Naive B cell (primary cell): ENCODE measurements at places on chromosomes 16 and 17.

DNA sequence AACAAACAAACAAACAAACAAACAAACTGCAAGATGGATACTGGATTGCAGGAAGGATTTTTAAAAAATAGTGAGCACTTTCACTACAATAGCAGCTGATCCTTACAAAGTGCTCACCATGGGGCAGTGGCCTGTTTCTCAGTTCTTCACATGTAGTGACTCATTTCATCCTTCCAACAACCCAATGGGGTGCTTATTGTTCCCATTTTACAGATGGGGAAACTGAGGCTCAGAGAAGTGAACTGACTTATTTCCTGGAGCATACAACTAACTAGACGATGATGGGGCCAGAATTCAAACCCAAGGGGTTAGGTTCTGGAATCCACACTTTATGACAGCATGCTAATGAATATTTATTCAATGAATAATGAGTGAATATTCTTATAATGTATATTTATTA lies 61.2 kb downstream of the MYH11 start:
- DNase-seq: no peak

- no peak for DNase-seq
Observed at GRCh38 chr16:8952281-8952751, 11.4 kb downstream of the USP7 start.

GRCh38 chr17:1362964-1363363 lies 37.1 kb downstream of the YWHAE start:
- peak; percentile 51 for DNase-seq

DNA sequence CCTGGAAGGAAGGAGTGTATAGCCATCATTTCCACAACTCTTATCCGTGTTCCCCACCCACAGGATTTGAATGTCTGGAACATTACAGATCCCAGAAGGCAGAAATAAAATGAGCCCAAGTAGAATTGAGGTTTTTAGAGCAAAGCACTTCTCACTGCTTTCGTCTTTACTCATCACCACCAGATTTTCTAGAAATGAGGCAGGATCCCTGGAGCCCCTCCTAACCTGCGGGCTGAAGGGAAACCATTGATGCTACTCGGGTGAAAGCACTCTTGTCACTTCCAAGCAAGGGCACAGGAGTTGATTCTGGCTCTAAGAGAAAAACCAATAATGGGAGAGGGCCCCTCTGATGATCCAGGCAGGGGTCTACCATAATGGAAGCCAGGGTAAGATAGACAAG lies 2.8 kb upstream of the ALDOC start:
- no peak for DNase-seq

DNA sequence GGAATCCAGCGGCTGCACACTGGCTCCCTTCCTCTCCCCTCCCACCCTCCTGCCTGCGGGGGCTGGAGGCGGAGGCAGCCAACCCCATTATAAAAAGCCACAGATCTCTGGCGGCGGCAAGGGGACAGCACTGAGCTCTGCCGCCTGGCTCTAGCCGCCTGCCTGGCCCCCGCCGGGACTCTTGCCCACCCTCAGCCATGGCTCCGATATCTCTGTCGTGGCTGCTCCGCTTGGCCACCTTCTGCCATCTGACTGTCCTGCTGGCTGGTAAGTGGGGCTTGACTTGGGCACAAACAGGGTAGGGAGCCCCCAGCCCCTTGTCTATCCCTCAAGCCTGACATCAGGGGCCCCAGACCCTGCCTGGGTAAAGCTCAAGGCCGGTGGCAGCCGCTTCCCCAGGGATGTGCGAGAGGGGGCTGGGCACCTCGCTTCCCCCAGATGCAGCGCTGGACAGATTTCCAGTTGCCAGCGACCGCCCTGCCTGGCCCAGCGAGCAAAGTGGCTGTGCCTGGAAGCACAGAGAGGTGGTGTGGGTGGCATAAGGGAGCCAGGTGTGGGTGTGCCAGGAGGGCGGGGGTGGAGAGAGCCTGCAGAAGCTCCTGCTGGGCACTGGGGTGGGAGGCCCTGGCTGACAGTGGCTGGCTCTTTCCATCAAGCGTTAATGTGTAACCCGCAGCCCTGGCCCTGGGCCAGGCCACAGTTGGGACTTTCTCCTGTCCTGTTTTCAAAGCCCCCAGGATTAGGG lies at the start of gene CX3CL1:
CX3CL1 (plus strand) TSS at position 119 of the 745 bp plus-strand sequence; CDS start at position 198, 79 bp downstream.
- DNase-seq: no peak

DNA sequence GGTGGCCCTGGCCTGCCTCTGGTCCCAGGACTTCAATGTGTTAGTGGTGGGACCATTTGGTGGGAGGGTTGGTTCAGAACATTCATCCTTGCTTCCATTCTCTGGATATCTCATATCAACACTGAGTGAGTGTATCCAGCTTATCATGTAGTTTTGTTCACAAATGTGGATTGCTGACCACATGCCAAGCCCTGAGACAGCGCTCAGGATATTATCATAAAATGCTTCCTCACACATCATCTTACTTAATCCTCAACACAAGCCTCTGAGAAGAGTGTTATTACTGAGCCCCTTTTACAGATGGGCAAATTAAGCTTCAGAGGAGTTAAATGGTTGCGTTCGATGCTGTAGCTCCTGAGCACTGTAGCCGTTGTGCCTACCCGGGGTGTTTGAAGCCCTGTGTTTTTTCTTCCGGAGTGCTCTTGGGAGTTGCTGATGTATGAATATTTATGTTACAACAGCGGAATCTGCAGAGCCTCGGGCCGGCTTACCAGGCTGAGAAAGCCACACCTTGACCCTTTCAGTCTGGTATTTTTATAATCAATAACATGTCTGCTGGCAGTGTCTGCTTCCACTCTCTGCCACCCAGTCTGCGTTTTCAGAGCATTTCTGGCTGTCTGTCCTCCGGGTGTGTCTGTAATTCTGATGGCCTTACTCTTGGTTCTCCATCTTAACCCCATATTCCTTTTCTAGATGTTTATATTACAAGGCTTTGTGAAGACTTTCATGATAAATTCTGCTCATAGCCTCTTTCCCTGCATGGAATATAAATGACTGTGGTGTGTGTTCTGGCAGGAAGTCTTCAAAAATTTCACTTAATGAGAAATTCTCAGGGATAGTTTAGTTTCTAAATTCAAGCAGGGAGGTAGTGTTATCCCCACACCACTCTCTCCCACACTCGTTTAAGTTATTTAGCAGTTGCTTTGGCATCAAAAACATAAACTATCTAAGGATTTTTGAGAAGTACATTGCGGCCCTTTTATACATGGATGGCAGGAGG lies 2.9 kb downstream of the GLP2R start:
- DNase-seq: no peak

GRCh38 chr17:66604376-66604775 lies 230.5 kb upstream of the CACNG5 start:
- DNase-seq: no peak

DNA sequence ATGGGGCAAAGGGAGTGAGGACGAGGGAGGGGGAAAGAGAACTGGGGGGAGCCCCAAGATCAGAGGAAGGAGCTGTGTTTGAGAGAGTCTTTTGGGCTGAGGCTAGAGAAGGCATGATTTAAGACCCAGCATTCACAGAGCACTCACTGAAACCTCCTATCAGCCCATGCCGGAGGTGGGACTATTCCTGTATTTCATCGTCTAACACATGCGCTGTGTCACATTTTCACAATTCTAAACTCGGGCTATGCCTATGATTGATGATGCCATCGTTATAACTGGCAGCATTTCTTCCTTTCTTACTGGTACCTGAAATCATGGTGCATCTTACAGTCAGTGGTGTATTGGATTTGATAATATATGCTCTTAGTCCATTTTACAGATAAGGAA lies 3.5 kb downstream of the FAM171A2 start:
- DNase-seq: no peak

DNA sequence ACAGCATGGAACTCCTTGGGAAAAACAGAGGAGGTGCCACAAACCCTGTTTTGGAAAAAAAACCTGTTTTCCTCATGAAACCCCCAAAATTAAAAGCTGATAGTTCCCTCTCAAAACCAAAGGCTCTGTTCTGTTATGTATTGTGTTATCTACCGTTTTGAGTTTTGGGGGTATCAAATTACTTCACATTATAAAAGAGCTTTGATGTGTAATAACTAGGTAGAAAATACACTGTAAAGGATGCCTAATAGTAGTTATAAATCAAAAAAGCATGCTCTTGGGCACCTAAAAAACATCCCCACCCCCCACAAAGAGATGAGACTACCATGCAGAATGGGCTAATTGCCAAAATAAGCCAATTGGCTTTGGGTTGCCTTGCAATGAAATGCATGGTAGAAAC lies 30.8 kb downstream of the C16orf54 start:
- DNase-seq: no peak

DNA sequence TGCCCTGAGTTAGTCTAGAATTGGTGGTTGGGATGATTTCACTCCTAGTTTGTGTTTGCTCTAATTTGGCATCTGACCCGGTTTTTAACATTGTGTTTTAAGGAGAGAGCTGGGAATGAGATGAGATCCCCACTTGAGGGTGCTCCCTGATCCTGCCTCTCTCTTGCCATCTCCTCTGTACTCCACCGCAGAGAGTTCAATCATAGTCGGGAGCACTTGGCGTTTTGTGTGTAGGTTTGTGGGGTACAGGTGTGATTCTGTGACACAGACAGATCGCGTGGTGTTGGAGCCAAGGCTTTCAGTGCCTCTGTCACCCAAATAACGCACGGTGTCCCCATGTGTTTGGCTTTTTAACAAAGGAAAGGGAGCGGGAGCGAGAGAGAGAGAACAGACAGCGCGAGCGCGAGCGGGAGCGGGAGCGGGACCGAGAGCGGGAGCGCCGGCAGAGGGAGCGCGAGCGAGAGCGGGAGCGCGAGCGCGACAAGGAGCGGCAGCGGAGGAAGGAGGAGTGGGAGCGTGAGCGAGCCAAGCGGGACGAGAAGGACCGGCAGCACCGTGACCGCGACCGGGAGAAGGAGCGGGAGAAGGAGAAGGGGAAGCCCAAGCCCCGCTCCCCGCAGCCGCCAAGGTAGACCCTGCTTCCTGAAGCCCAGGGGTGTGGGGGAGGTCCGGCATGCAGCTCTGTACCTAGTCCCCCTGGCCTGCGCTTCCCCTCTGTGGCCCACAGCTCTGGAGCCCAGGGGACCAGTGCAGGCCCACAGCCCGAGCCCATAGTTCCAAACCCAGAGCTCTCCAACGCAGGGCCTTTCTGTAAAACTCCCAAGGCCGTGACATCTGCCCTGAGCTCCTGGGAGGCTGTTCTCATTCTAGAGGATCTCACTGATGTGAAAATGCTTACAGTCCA lies 27.2 kb upstream of the IL17C start:
- no peak for DNase-seq

GRCh38 chr17:37502009-37502936 lies 12.6 kb downstream of the DUSP14 start:
- no peak for DNase-seq

DNA sequence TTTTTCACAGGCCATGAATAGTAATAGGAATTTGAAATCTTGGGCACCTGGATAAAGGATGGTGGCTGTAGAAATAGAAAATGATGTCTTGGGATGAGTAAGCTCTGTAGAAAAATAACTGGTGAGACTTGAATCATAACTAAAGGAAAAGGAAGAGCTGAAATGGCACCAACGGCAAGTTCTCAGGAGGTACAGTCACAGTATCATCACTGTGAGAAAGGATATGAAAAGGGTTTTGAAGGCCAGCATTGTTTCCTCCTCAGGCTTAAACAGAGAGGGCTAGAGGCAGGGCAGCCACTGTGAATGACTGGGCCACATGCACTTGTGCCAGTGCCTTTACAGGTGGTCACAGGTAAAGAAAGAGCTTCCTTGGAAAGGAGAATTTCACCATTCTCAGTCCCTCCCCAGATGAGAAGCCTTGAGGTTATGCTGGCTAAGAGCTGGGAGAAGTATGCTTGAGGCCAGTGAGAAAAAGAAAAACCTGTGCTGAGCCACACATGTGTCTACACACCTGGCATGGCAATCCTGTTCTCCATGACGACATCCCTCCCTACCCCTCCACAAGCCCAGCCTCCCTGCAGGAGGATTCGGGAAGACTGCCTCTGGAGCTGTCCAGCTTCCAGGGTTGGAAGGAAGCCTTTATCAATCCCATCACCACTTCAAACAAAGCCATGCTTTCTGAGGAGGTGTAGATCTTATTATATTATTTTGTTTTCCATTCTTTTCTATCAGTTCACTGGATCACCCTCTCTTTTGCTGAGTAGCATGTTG lies 3.8 kb upstream of the ANKFN1 start:
- DNase-seq: no peak

DNA sequence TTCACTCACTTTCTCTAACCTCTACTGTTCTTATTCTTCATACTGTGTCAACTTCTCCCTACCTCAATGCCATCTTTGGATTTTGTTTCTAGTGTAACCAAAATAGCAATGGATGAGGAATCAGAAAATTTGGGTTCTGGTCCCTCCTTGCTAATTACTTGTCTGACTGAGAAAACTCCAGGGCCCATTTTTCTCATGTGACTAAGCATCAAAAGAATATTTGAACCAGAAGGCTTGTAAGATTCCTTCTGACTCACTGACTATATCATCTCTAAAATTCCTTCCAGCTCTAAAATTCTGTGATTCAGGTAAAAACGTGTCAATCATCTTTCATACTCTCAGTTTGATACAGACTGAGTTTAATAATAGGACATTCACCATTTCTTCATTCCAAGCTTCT lies 57.9 kb downstream of the BRIP1 start:
- DNase-seq: no peak

DNA sequence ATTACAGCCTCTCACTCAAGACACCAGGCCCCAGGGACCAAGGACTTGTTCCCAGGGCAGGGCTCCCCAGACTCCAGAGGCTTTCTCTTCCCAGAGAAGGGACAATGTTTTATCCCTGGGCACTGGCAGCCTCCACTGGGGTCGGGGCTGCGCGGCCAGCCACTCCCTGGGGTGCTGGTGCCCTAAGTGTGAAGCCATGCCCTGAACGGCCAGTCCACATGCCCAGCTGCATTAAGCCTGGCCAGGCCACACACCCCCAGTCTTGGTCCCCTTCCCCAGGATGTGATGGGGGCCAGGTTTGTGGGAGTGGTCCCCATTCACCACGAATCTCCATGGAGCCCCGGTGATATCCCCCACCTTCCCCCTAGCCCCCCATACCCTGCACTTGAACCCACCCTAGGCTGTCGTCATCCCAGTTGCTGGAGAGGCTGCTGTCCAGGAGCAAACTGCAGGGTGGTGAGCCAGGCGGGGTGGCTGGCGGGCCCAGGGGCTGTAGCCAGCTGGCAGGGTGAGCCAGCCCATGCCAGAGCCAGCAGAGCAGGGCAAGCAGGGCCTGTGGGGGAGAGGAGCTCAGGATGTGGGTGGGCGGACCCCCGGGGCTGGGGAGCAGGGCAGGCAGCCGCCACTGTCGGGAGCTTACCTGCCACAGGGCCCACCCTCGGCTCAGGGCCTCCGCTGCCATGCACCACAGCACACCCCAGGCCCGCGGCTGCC lies 4.6 kb downstream of the PAQR4 start:
- DNase-seq: no peak

- DNase-seq: no peak
Observed at GRCh38 chr17:31731118-31731517, 127.9 kb downstream of the COPRS start.

DNA sequence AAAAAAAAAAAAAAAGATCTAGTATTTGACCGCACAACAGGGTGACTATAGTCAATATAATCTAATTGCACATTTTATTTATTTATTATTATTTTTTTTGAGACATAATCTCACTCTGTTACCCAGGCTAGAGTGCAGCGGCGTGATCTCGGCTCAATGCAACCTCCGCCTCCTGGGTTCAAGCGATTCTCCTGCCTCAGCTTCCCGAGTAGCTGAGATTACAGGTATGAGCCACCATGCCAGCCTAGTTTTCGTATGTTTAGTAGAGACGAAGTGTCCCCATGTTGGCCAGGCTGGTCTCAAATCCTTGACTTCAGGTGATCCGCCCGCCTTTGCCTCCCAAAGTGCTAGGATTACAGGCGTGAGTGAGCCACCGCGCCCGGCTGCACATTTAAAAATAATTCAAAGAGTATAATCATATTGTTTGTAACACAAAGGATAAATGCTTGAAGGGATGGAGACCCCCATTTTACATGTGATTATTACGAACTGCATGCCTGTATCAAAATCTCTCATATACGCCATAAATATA lies 794 bp downstream of the ANKS3 start:
- no peak for DNase-seq
